ENCODE measurements at places on chromosomes 2 and 18. TPM values are rescaled to one million over a fixed set of nuclear protein-coding genes. Genes with fewer than 3 reads are reported as not detected.

CHRNA1 gene
- polyA plus RNA-seq: not detected

CXCR1 gene
- polyA plus RNA-seq: 0.59 TPM

CBLN2 gene
- polyA plus RNA-seq: not detected

PLEKHH2 gene
- polyA plus RNA-seq: not detected

LIMS3 gene
- polyA plus RNA-seq: 5.7 TPM

TRAF3IP1 gene
- polyA plus RNA-seq: 1.5 TPM

FLACC1 gene
- polyA plus RNA-seq: 0.45 TPM

BCL2L11 gene
- polyA plus RNA-seq: 20.4 TPM

TRIM43 gene
- polyA plus RNA-seq: not detected

SLC14A1 gene
- not detected for polyA plus RNA-seq

PROKR1 gene
- polyA plus RNA-seq: not detected

HRH4 gene
- polyA plus RNA-seq: not detected

SNED1 gene
- 3.4 TPM for polyA plus RNA-seq

TXNDC2 gene
- polyA plus RNA-seq: 0.10 TPM

- no peak for DNase-seq
These were observed 2.4 kb downstream of the MYL12B start for GRCh38 chr18:3264362-3264761.

GRCh38 chr2:173667415-173667814 is 297.8 kb downstream of the SP3 start:
- no peak for DNase-seq

DNA sequence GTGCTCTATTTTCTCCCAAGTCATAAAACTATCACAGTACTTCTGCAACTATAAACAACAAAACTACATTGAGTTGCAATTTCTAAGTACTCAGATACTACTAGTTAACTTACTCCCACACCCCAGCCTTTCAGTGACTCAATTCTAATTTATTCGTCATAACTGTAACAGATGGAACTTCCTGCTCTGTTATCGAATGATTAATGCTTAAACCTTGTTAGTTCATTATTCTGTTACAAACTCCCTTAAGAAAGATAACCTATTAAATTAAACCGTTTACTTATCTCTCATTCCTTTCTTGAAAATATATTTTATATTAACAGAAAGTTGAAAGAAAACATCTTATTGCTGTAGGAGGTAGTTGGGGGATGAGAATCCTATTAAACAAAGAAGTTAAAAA is 17.0 kb downstream of the TNFAIP6 start:
- no peak for DNase-seq

GRCh38 chr18:65146482-65147021 is 604.3 kb upstream of the CDH7 start:
- DNase-seq: no peak

DNA sequence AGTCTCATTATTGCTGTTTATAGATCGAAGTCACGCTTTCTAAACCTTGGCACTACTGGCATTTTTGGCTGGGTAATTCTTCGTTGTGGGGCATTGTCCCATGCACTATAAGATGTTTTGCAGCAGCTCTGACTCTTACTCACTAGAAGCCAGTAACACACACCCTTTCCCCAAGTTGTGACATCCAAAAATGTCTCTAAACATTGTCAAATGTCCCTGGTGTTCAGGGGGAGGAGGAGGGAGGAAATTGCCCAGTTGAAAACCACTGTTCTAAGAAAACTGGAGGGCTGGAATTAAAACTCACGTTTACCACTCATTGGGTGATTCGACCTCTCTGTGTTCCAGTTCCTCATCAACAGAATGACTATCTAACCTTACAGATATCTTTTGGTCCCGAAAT is 115.7 kb upstream of the KLF7 start:
- DNase-seq: no peak

DNA sequence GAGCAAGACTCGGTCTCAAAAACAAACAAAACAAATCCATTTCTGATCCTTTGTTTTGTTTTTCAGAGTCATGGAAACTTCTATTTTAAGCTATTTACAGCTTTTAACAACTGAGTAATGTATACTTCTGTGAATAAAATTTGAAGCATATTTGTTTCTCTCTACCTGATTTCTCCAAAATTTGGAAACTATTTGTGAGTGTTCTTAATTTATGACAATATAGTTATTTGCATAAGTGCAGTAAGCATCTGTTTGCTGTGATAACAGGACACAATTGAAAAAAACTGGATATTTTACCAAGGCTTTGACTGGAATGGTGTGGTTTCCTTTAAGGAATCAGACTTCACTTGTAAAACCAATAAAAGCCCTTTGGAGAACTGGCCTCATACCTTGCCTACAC is 53.3 kb upstream of the GULP1 start:
- DNase-seq: no peak

DNA sequence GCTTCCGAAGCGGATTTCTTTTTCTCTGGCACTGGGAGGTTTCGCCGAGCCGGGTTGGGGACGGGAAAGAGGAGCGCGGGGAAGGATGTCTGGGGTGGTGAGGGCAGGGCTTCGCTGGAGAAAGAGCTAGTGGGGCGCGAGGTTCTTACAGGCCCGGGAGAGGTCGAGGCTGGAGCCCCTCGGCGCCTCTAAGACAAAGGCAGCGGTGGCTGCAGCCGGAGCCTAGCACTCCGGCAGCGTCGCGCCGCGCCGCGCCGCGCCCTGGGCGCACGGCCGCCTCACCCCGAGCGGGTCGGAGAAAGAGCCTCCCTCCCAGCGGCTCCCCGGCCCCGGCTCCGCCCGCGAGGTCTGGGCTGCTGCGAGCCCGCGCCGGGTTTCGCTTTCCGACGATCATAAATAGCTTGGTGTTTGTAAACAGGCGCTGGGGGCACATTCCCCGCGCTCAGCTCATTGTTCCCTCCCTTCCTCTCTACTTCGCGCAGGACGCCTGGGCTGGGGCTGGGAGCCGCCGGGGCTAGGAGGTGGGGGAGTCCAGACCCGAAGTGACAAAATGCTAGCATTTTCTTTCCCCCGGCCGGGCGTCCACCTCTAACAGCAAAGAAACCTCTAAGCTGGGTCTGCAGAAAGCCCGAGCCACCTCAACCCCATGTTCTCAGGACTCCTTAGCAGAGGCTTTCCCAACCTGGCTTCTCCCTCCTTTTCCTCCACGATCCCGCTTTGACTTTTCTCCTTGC is 813 bp upstream of the MEIS1 start:
- DNase-seq: peak; percentile 23

DNA sequence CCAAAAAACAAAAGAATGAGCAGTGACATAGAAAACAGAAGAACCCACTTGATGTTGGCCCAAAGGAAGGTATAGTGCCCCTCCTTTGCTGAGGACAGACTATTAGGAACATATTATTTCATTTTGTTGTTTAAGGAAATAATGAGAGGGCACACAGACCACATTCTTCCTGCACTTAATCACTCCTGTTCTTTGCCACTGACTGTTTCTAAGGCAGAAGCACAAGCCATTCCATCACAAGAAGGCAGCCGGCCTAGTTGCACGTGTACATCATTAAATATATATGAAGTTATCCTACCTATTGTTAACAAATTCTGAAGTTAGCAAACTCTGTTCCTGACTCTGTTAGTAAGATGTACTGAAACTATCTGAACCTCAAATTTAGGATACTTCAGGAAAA is 110.0 kb downstream of the LNPK start:
- no peak for DNase-seq

GRCh38 chr2:201182650-201183364 is at the start of gene CASP10:
TSS of gene CASP10 (plus strand) at chr2:201183141. CDS start at chr2:201185778, 2,637 bp downstream.
- peak; percentile 48 for DNase-seq

GRCh38 chr2:45964223-45964841 is 312.9 kb downstream of the PRKCE start:
- no peak for DNase-seq

GRCh38 chr2:71778514-71778913 is 325.2 kb downstream of the DYSF start:
- no peak for DNase-seq

DNA sequence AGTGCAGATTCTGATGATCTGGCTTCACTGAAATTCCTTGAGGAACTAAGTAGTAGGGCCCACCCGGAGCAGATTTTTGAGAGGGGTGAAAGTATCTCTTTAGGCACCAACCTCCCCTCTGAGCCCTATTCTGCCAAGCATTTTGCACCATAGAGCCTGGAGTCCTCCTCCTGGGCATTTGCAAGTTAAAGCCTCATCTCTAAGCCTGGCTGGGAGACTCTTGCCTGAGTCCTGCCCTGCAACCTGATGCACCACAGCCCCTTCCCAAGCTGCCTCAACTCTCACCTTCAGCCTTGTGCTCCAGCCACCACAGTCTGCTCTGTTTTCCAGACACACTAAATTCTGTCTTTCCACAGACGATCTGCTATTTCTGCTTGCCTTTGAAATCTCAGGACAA is 79.6 kb upstream of the PKDCC start:
- DNase-seq: no peak

DNA sequence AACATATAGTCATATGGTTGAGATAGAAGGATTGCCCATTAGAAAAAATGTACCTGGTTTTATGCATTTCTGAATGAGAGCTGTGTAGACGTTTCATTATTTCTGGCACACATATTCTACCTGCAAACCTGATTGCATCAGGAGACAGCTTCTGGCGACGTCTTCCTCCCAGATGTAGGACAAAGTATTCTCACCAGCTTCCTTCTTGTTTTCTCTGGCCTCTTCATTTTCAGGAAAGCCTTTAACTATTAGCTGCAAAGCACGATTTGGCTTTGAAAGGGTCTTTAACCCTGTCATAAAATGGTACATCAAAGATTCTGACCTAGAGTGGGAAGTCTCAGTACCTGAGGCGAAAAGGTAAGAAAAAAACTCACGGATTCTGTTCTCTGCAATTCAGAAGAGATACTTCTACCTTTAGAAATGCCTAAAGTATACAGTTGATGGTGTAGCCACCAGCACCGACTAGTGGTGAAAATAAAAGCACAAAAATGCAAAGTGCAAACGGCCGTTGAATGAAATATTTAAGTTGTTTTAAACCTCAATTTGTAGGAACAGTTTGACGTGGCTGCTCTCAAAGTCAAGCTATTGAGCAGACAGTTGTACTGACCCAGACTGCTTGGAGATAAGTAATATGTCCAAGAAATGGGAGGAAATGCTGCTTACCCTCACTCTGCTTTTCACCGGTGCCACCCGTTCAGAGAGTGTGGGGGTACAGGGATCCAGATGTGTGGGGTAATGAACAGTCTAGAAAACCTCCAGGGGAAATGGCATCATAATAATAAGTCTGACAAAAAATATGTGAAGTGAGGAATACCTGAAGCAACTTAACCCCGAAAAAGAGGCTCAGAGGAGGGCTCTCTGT is 20.2 kb downstream of the IL18RAP start:
- DNase-seq: peak; percentile 18

All from CD14-positive monocyte (primary cell).